ENCODE measurements at places on chromosomes 11 and 22.
A peak's percentile ranks its signal among the peaks of the same experiment; 100 is the strongest.

DNA sequence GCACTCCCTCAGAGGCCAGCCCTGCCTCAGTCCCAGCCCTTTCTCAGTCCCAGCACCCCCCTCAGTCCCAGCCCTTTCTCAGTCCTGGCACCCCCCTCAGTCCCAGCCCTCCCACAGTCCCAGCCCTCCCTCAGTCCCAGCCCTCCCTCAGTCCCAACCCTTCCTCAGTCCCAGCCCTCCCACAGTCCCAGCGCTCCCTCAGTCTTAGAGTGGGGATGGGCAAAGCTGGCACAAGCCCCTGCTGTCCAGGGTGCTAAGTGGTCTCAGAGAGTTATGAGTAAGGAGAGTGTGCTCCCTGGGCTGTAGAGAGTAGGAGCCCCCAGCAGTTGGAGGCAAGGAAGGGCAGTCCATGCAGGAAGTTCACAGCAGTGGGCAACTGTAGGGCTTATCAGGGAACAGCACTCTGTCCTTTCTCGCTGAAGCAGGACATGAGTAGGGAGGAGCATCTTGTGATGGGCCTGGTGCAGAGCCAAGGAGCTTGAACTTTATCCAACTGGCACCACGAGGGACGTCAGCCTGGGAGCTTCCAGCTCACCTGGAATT is 51.4 kb upstream of the CRYBB3 start:
- DNase-seq: no peak

DNA sequence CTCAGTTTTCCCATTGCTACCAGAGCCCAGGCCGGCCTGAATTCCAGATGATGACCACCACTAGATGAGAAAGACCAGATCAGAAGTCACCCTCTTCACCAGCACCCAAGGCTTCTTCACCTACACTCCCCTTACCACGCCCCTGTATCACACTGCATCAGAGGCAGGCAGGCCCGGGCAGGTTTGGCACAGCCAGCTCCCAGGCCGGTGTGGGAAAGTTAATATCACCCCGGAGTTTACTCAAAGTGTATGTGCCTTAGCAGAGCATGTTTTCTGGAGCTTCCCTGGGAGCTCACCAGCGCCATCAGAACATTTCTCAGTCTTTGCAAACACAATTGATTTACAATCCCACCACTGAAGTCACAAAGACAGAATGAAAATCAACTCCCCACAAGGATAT is 47.5 kb upstream of the POU2AF1 start:
- DNase-seq: no peak

DNA sequence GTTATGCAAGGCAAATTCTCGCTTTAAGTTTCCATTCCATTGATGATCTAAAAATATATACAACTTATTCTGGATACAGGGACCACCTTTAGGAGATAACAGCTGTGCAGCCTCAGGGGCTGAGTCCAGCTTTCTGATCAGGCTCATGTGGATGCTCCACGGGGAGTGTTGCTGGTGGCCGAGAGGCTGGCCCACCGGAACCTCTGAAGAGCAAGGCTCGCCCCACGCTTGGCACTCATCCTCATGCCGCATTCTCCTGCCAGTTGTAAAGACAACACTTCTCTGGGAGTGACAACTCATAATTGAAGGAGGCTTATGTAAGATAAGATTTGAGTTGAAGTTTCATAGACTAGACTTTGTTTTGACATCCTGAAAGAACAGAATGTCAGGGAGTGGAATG is 123.5 kb downstream of the MPPED1 start:
- DNase-seq: no peak

DNA sequence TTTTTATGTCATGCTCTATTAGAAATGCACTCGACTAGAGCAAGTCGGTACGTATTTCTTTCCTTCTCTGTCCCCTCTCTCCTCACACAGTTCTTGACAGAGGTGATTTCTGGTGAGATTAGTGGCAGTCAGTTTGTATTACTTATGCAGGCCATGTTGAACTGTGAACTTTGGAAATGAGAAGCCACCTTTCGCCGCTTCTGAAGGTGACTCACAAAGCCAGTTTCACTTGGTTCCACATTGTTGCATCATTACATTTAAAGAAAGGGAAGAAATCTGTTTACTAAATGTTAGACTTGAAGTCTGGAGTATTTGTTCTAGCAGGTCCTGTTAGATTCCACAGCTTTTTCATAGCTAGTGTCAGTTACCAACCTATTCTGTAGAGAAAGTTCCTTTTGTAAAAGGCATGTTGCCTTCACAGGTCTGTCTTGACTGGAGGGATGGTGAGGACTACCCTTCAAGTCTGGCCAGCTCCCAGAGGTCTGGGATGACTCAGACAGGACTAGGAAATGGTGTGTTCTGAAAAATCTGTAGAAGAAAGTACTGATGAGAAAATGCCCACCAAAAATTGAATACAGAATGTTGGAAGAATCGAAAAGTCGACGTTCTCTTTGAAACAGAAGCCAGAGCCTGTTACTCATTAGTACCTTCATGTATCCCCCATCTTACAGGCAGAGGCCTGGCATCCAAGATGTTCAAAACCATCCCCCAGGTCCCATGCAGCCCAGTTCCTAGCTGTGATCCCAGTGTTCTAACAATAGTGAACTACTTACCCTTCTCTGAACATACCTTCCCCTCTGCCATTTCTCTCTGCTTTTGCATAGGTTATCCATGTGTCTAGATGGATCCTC is 181.4 kb downstream of the DBX1 start:
- no peak for DNase-seq

- no peak for DNase-seq
Measured at GRCh38 chr11:110988671-110989070, 256.9 kb upstream of the POU2AF2 start.

- no peak for DNase-seq
Measured at GRCh38 chr11:110711448-110711775, 825 bp downstream of the ARHGAP20 start.

DNA sequence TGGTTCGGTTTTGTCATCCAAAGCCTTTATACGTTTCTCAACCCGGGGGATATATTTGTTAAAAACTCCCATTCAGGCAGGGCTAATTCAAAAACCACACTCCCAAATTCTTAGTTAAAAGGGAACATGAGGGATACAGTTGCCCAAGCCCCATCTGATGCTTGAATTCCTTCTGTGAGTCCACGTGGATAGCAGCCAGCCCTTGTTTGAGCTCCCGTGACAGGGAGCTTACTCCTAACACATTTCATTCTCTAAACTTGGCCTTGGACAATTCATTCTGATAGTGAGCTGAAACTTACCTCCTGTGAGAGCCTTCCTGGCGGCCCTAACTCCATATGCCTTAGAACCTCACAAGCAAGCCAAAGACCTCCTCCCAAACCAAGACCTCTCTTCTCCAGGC is 357.5 kb downstream of the TENM4 start:
- no peak for DNase-seq

DNA sequence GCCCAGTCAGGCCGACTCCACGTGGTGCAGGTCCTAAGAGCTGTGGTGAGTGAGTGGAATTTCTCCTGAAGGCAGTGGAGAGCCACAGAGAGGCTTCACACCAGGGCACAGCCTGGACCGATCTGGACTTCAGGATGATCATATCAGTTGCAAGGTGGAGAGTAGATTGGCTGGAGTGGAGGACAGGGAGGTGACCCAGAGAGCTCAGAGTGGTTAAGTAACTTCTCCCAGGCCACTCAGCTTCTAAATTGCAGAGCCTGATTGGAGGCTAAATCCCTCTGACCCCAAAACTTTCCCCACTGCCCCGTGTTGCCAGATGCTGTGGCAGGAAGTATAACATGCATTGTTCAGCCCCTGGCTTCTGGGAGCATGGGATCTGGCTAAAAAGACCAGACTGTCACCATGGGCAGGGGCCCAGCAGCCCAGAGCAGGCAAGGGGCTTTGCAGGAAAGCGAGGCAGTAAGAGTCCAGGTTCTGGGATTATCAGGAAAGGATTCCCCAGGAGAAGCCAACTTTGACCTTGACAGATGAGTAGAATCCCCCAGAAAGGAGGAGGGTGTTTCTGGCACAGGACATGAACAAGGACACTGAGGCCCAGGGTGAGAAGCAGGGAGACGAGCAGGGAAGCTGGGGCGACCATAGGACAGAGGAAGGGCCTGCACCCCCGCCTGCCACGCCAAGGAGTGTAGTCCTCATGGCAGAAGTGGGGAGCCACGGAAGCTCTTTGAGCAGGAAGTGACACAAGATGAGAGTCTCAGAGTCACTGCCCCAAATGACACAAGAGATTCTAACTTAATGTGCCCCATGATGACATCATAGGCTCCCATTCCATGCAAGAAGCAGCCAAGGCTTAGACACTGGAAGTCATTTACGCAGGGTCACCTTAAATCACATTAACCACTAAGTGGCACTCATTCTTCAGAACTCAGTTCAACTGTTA is 4.8 kb downstream of the SLC35C1 start:
- DNase-seq: no peak

- DNase-seq: no peak
Measured at GRCh38 chr11:64753380-64754123, 6.2 kb downstream of the PYGM start.

DNA sequence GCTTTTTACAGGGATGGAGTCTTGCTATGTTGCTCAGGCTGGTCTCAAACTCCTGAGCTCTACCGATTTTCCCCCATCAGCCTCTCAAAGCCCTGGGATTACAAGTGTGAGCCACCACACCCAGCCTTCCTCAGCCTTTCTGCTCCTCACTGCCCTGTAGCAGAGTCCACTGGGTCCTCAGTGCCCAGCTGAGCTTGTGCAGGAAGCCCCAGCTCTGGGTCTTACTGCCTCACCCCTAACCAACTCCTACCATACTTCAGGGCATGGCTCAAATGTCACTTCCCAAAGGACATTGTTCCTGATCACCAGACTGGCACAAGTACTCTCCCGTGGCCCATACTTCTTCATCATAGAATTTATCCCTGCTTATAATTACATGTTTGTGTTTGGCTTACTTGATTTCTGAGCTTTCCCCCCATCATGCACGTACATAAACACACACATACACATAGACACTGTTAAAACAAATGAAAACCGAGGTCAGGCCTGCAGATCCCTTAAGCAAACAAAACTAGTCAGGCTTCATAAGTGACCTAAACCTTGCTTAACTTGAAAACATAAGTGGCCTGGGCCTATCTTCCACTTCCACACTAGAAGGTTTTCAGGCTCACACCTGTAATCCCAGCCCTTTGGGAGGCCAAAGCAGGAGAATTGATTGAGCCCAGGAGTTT is 14.0 kb upstream of the SLC43A3 start:
- no peak for DNase-seq

DNA sequence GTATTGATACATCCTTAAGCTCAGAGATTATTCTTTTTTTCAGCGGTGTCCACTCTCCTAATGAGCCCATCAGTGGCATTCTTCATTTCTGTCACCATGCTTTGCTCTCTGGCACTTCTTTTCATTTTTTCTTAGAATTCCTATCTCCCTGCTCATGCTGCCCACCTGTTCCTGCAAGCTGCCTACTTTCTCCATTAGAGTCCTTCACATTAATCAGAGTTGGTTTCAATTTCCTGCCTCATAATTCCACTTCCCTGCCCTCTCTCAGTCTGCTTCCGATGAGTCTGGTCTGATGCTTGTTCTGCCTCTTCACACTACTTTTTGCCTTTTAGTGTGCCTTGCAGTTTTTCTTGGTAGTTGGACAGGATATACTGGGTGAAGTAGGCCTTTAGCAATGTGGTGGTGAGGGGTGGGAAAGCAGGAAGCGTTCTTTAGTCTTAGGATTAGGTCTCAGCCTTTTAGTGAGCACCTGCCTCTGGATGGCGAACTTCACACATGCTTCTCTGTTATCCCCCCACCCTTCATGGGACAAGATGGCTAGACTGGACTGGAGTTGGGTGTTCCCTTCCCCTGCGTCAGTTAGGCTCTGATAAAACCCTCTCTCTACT is 53.6 kb downstream of the CECR2 start:
- DNase-seq: no peak

- DNase-seq: no peak
Measured at GRCh38 chr11:62880231-62880802, 379 bp upstream of the SLC3A2 start.

DNA sequence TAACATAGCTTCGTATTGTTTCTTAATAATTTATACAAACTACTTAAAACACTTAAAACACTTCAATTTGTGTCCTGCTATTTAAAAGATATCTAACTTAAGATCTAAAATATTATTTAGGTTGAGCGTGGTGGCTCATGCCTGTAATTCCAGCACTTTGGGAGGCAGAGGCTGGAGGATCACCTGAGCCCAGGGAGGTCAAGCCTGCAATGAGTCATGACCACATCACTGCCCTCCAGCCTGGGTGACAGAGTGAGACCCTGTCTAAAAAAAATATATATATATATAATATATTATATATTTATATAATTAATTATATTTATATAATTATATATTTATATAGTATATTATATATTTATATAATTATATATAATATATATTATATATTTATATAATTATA is 4.2 kb upstream of the CTR9 start:
- DNase-seq: no peak

- DNase-seq: no peak
Measured at GRCh38 chr11:34644669-34645406, 23.9 kb downstream of the EHF start.

GRCh38 chr11:72012897-72013721 is 14.4 kb downstream of the IL18BP start:
- DNase-seq: peak; percentile 84

GRCh38 chr22:21009638-21010425 is 5.1 kb upstream of the P2RX6 start:
- DNase-seq: no peak

GRCh38 chr22:31451709-31452571 is 37.7 kb downstream of the EIF4ENIF1 start:
- no peak for DNase-seq

- DNase-seq: no peak
Measured at GRCh38 chr22:21865041-21865440, 2.4 kb downstream of the MAPK1 start.

DNA sequence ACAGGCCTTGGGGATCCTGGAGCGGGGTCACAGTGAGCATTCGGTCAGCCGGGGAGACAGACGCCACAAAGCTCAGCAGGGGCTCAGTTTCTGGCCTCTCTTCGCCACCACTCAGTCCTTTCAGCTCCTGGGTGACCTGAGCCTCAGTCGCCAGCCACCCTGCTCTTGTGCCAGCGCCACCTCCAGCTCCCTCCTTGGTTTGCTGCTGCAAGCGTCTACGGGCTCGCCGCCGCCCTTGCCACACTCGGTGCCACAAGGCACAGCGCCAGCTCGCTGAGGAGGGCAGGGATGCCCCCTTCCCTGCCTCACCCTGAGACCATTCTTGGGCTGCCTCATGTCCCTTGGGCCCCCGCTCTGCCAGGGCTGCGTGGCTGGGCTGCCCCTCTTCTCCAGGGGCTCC is 1.5 kb upstream of the EEF1G start:
- no peak for DNase-seq

- no peak for DNase-seq
Measured at GRCh38 chr11:29657709-29658108, 359.1 kb downstream of the KCNA4 start.

GRCh38 chr11:126403022-126403581 is 47.6 kb downstream of the ST3GAL4 start:
- DNase-seq: no peak

- DNase-seq: no peak
Measured at GRCh38 chr11:11498195-11498594, 123.6 kb downstream of the GALNT18 start.
